ENCODE measurements at places on chromosomes 13 and 19.
A peak's percentile ranks its signal among the peaks of the same experiment; 100 is the strongest.

GRCh38 chr13:75760131-75761021 is 124.2 kb downstream of the LMO7 start:
- DNase-seq: no peak

GRCh38 chr13:109208522-109208921 is 577.9 kb downstream of the IRS2 start:
- no peak for DNase-seq

GRCh38 chr19:50518091-50519005 is 4.6 kb upstream of the ASPDH start:
- DNase-seq: no peak

GRCh38 chr19:14517840-14518505 is at the start of gene DNAJB1:
Gene DNAJB1, minus strand, starts transcription at chr19:14518397. Its CDS starts 48 bp downstream, at chr19:14518349.
- DNase-seq: peak; percentile 78

DNA sequence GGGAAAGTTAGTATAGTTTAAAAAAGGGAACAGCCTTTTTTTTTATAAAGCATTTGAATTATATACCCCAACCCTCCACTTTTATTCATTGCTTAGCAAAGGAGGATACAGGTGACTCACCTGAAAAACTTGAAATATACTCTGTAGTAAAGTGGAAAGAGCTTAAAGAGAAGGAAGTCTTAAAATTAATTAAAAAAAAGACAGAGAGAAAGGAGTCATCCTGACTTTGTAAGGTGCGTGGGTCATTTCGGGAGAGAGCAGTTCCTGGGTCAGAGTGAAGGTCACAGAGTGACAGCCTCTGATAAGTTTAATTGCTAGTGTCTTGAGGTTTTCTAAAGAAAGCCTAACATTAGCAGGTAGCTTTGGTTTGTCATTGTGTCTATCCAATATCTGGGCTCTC is 310.3 kb downstream of the KLF5 start:
- no peak for DNase-seq

DNA sequence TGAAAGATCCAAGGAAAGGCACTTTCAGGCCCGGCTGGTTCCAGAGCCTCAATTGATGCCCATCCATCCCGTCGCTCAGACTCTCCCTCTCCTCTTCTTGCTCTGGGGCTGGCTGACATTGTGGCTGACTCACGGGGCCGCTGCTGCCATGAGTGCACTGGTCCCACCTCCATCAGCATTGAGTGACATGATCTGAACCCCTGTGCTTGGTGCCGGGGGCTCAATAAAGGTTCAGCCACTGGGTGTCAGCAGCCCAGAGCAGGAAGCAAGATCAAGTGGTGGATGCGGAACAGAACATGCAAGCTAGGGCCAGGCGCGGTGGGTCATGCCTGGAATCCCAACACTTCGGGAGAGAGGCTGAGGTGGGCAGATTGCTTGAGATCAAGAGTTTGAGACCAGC is 39.5 kb downstream of the COMP start:
- no peak for DNase-seq

DNA sequence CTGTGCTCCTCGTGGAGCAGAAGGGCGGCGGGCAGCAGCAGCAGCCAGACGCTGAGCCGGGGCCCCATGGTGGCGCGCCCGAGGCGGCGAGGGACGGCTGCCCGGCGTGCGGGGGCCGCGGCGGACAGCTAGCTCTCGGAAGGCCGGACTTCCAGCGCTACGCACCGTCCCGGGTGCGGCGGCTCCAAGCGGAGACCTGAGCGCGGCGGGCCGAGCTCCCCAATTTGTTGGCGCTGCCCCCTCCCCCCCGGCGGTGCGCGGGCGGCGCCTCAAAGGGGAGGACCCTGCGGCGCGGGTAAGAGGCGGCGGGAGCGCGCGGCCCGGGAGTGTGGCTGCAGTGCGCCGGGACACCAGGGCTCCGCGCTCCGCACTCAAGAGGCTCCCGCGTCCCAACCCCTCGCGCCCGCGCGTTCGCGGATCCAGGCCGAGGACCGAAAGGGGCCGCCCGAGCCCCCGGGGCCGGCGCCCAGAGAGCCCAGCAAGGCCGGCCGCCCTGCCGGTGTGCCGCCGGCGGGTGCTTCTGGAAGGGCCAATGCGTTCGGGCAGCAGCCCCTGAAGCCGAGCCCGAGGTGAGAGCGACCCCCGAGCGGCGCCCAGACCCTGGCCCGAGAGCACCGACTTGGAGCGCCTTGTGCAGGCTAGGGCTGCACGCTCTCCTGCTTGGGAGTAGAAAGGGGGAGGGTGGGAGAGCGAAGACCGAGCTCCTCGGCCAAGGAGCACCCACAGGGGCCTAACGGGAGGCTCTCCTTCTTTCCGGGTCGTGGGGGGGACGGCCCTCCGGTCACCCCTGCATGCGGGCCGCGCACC is at the start of the genes COL4A1 and COL4A2:
TSS of gene COL4A1 (minus strand) at position 198 of the 807 bp plus-strand sequence. CDS start at position 68, 130 bp downstream.
TSS of gene COL4A2 (plus strand) at position 325 of the 807 bp plus-strand sequence. CDS start 620 bp downstream, outside the sequence.
- no peak for DNase-seq

- no peak for DNase-seq
These were observed 14.2 kb downstream of the ZAR1L start for GRCh38 chr13:32300920-32301319.

DNA sequence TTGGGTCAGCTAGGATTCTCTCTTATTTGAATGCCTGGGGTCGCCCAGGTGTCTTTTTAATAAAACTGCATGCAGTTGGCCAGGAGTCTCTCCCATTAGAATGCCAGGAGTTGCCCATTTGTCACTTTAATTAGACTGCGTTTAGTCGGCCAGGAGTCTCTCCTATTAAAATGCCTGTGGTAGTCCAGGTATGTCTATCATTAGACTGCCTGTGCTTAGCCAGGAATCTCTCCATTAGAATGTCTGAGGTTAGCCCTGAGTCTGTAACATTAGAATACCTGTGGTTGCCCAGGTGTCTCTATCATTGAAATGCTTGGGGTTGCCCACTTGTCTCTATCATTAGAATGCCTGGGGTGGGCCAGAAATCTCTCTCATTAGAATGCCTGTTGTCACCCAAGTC is 1470.9 kb downstream of the UQCRFS1 start:
- no peak for DNase-seq

GRCh38 chr13:41751734-41752445 is 209.0 kb downstream of the VWA8 start:
- DNase-seq: no peak

- no peak for DNase-seq
These were observed 124.2 kb upstream of the SERP2 start for GRCh38 chr13:44249431-44249836.

- no peak for DNase-seq
These were observed 197.7 kb downstream of the COL4A1 start for GRCh38 chr13:110109140-110109783.

DNA sequence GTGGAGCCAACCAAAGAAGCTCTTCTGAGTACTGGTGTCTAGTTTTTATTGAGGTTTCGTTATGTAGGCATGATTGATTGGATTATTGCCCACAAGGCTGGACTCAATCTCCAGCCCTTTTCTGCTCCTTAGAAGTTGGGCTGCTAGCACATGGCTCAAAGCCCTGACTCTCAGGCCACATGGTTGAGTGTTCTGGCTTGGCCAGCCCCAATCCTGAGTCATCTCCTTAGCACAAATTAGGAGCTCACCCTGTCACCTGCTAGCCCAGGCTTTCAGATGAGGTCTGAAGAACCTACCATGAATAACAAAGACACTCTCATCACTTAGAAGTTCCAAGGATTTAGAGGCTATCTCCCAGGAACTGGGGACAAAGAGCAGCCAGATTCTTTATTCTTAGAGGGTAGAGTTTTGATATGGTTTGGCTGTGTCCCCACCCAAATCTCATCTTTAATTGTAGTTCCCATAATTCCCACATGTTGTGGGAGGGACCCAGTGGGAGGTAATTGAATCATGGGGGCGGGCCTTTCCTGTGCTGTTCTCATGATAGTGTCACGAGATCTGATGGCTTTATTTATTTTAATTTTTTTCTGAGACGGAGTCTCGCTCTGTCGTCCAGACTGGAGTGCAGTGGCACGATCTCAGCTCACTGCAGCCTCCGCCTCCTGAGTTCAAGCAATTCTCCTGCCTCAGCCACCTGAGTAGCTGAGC is 11.3 kb downstream of the DPY19L3 start:
- DNase-seq: no peak
